NCI-H2081 (cell line): ENCODE measurements at places on chromosomes 7 and 10.

GRCh38 chr10:78937800-78938694, 130.7 kb upstream of the ZMIZ1 start:
- no peak for DNase-seq

DNA sequence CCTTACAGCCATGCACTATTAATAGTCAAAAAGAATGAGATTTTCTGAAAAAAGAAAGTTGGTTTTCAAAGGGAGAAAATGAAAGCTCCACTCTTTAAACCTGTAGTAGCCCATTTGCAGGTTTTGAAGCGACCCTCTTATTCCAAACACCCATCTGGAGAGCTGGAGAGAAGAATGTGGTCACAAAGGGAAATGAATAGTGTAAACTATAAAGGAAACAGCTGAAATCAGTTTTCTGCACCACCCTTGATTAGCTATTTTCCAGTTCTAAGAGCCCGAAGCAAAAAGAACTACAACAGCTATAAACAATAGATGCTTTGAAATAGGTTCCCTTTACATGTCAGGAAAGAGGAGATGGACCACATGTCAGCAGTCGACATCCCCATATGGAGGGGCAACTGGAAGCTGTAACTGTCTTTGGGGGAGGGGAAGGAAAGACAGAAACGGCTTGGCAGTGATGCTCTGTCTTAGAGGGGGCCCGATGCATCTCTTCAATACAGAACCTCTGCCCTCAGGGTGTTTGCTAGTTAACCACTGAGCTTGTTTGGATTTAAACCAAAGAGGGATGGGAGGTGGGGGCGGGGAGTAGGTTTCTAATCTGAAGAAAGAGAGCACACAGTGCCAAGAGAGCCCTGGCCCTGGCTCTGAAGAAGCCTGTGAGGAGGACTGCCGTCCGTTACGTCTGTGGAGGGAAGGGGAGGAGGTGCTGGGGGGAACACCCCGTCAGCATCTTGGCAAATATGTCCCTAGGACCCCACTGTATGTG, 55.3 kb downstream of the CPVL start:
- DNase-seq: peak; percentile 77

GRCh38 chr7:84837405-84837804, 349.5 kb downstream of the SEMA3D start:
- no peak for DNase-seq

- no peak for DNase-seq
These were observed 782.1 kb upstream of the LRRN3 start for GRCh38 chr7:110308791-110309190.

- DNase-seq: no peak
These were observed 121.4 kb downstream of the TCF7L2 start for GRCh38 chr10:113071446-113071845.
